ENCODE measurements at places on chromosomes 7 and 10.

DNA sequence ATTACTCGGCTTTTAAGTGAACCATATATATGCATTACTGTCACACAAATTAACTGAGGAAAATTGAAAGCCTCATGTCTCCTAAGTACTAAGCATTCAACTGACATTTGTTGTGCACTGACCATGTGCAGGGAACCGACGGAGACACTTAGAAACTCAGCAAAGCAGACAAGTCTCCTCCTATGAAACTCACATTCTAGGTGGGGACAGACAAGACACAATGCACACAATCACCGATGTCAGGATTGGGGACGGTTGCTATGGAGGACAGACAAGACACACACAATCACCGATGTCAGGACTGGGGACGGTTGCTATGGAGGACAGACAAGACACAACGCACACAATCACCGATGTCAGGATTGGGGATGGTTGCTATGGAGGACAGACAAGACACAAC is 134.0 kb downstream of the PTPRN2 start:
- DNase-seq = no peak

DNA sequence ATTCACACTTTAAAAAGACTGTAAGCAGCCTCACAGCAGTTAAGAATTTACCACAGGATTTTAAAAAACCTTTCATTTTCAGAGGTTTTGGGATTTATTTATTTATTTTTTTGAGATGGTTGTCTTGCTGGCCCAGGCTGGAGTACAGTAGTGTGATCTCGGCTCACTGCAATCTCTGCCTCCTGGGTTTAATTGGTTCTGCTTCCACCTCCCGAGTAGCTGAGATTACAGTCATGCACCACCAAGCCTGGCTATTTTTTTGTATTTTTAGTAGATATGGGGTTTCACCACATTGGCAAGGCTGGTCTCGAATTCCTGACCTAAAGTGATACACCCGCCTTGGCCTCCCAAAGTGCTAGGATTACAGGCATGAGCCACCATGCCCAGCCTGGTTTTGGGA is 19.1 kb downstream of the MINDY4 start:
- DNase-seq = no peak

DNA sequence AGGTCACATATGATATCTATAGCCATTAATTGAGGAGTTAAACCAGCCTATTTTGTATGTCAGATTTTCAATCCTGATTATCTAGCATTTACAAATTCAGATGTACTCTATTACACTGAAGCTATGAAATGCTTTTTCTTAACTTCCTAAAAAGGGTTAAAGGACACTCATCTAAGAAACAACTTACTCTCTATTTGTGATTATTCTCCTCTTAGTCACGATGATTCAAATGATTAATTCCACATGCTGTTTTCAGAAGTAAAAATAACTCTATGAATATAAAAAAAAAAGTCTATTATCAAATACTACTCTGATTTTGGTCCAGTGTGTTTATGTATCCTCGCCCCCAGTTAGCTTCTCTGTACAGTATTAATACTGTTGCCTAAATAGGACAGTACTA is 1199.9 kb downstream of the GATA3 start:
- no peak for DNase-seq

- no peak for DNase-seq
These were observed 123.6 kb downstream of the CLEC2L start for GRCh38 chr7:139647085-139647484.

DNA sequence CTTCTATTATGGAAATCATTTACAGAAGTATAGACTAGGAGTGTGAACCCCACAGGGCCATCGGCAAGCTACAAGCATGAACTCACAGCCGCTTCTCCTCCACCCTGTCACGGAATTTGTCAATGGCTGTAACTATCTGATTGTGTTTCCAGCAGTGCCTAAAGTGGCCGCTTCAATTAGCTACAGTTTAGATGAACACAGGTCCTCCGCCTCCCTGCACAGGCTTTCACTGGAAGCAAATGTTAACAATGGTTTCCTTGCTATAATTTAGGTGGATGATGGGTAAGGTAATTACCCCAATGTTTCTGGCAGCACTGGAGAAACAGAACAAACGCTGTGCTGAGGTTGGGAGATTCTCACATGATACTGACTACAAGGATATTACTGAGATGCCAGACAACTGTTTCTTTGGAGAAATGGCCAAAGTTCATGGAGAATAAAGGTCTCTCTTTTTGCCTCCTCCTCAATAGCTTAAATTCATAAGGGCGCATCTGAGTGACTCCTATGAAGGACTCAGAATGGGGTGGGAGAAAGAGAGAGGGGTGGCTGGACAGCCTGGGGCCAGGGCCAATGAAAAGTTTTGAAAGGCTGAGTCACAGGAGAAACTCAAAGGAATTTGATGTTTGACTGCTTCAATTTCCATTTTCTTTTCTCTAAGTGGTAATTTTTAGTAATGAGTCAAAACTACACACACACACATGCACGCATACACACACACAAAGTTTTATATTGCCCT is 78.9 kb downstream of the SVIL start:
- no peak for DNase-seq

DNA sequence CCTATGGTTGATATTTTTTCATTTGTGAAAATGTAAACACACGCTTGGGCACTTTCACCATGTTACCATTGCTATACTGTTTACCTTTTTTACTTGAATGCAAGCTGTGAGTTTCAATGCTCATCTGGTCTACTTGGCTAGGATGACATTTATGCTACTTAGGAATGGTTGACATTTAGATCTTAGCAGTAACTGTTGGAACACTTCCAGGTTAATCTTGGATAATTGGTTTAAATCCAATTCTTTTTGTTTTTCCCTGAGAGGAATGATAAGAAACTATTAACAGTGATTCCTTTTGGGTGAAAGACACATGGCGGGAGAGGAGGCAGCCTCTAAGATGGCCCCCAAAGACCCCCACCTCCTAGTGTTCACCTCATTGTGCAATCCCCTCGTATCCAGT is 51.4 kb upstream of the AMPH start:
- no peak for DNase-seq

- DNase-seq = no peak
These were observed 286.4 kb upstream of the SP4 start for GRCh38 chr7:21141476-21141875.

Measured in CD4-positive, alpha-beta T cell treated with Interferon gamma for 1 hour (primary cell).